ENCODE measurements at places on chromosomes 1 and 21.
A peak's percentile ranks its signal among the peaks of the same experiment; 100 is the strongest.

DNA sequence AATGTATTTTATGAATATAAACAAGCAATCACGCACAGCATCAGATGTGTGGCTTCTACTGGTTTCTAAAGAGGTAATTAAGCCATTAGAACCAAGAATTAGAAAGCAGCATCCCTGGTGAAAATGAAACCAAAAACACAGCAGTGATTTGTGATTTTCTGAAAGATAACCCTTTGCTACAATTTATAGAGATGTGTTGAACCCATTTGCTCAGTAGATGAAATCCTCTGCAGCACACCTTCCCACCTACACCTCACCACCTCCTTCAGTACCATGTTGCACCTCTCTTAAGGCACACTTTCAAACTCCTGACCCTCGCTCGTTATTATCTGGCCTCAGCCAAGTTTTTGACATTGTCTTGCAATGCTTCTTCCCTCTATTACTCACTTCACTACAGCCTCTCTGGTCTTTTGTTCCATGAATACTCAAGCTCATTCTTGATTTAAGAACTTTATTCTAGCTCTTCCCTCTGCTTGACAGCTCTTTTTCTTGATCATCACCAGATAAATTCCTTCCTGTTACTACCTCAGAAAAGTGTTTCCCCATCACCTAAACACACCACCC is 38.6 kb downstream of the NSL1 start:
- DNase-seq: peak; percentile 81

- peak; percentile 88 for DNase-seq
These were observed 25.0 kb upstream of the PHTF1 start for GRCh38 chr1:113784104-113784779.

DNA sequence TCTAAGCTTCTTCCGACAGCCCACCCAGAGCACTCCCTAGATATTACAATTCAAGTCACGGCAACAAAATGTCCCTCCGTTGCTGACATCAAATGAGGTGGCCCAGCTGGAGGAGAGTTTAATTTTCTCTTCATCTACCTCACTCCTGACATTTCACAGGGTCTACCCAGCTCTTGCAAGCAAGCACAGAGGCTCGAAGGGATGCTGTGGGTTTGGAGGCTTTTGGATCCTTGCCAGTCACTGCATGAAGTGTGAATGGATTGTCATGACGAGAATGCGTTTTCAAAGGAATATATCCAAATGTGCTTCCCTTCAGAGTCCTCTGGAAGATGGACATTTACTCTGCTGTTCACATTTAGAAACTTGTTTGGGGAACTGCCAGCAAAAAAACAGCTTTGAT is 33.5 kb downstream of the CAPN8 start:
- no peak for DNase-seq

- peak; percentile 91 for DNase-seq
These were observed at the start of gene RNF11 for GRCh38 chr1:51235673-51236530. TSS of gene RNF11 (plus strand) at chr1:51236273. CDS start at chr1:51236757, 484 bp downstream.

GRCh38 chr1:244325056-244325758 is 126.5 kb downstream of the ADSS2 start:
- DNase-seq: peak; percentile 37

- DNase-seq: no peak
These were observed 735 bp upstream of the STX12 start for GRCh38 chr1:27772036-27772931.

DNA sequence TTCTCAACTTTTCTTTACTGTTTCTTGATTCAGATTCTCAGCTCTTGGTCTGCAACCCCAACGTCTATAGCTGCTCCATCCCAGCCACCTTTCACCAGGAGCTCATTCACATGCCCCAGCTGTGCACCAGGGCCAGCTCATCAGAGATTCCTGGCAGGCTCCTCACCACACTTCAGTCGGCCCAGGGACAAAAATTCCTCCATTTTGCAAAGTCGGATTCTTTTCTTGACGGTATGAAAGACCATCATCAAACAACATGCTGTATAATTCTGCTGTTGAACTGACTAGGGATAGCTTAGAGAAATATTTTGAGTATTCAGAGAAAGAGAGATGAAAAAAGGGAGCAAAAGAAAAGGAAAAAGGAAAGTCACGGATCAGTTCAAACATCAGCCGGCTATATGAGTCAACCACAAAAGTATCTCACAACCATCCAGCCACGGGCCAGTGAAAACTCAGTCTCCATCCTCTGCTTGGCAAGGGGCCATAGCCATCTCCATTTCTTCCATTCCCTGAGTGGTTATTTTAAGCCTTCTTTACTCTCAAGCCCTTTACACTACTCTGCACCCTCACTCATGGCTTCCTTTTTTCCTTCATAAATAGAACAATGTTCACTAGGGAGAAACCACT is 14.1 kb downstream of the DNASE2B start:
- no peak for DNase-seq
